ENCODE measurements at places on chromosomes 13 and 19. TPM values are rescaled to one million over a fixed set of nuclear protein-coding genes. Genes with fewer than 3 reads are reported as not detected.

Gene GNG7
- total RNA-seq, result 3.2 TPM

Gene UQCR11
- total RNA-seq, result 49.0 TPM

Gene IGSF23
- total RNA-seq, result not detected

Gene PINLYP
- 2.7 TPM for total RNA-seq

- no peak for DNase-seq
Observed at GRCh38 chr13:45737571-45738017, 35.5 kb downstream of the CBY2 start.

GRCh38 chr19:29841559-29842367 is 30.0 kb downstream of the CCNE1 start:
- peak; percentile 88 for DNase-seq

DNA sequence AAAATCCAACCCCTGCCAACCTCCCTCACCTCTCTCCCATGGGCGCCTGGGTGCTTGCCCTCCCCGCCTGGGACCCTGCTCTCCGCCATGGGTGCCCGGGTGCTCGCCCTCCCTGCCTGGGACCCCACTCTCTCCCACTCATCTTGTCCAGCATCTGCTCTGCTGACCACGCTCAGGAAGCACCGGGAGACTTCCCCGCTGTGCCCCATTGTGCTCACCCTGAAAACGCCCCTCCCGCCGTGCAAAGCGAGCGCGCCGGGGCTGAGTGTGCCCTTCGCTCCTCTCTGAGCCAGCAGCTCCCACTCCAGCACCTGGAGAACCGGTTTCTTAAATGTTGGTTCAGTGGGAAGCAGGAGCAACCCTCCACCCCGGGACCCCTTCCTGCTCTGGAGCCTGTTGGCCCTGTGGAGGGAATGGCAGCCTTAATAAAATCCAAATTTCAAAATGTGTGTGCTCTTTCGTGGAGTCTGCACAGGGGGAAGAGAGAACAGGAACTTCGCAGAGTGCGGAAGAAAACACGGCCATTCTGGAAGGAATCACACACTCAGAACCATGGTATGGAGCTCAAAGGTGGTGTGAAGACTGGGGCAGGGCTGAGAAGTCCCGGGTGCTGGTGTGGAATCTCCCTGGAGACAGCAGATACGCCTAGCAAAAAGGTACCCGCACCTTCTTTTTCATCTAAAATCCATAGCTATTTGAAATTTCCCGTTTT is 23.1 kb upstream of the CDC16 start:
- DNase-seq, result no peak

GRCh38 chr13:101017123-101017872 is 342.7 kb upstream of the TMTC4 start:
- no peak for DNase-seq

DNA sequence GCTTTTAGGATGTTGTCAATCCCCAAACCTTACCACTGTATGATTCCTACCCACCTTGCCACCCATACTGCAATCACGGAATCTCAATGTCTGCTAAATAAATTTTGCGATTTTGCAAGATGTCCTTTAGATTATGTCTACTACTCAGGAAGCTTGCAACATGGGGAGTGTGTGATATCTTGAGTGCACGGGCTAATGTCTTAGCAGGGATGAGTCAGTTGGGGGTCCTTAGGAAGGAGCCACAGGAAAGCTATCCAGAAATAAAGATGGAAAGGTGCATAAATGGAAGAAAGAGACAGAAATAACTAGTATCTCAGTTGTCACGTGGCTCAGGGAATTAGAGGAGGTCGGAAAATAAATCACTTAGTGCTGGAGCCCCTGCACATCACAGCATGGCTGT is 77.1 kb downstream of the NALCN start:
- DNase-seq, result no peak

DNA sequence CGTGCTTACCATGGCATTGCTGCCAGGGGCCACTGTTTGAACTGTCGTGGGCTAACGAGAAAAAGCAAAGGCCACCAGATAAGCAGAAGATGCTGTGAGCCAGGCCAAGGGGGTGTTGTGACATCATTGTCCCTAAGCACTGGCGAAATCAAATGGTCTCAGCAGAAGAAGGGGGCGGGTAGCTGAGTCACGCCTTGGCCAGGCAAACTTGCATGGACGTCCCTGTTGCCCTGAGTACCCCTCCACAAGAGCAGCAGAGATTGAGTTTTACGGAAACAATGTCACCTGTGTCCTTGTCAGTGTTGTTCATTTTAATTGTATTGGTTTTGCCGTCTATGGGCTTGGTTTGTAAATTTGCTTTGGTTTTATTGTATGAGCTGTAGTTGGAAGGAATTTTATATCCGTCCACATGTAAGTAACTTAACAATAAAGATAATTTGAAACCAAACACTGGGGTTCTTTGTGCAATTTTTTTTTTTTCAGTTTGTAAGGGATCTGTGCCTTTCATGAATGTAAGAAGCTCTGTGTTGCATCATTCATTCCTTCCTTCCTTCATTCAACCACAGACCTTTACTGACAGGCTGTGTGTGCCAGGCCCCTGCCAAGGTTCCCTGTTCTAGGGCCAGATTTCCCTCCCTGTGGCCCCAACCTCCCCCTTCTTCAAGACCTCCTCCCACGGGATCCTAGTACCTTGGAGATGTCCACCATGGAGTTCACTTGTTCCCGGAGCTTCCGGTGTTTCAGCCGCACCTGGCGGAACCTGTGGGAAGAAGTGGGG is 12.3 kb downstream of the KCNN4 start:
- DNase-seq, result no peak

GRCh38 chr19:3075605-3076431 is 13.5 kb upstream of the TLE5 start:
- DNase-seq, result no peak

DNA sequence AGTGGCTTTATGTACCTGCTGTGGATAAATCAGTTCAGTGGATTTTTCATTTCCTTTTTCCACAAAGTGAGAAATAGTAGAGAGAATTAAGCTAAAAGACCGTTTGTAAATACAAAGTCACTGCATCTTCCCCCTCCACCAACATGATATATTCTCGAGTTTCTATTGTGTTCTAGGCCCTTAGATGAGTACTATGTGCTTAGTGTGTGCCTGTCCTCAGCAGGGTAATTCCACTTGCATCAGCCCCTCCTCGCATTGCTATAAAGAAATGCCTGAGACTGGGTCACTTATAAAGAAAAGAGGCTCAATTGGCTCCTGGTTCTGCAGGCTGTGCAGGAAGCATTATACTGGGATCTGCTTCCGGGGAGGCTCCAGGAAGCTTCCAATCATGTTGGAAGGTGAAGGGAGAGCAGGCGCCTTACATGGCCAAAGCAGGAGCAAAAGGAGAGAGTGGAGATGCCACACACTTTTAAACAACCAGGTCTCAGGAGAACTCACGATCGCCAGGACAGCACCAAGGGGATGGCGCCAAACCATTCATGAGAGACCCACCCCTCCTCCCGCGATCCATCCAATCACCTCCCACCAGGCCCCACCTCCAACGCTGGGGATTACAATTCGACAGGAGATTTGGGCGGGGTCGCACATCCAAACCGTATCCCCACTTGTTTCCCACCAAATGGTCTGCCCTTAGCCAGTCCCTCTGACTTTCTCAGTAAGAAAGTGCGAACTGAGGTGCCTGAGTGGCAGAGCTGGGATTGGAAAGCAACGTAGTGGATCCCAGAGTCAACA is 102.3 kb upstream of the ABCC4 start:
- no peak for DNase-seq

- no peak for DNase-seq
Observed at GRCh38 chr19:50178320-50178719, 15.2 kb upstream of the IZUMO2 start.

- no peak for DNase-seq
Observed at GRCh38 chr13:87536499-87536898, 134.7 kb upstream of the SLITRK5 start.

DNA sequence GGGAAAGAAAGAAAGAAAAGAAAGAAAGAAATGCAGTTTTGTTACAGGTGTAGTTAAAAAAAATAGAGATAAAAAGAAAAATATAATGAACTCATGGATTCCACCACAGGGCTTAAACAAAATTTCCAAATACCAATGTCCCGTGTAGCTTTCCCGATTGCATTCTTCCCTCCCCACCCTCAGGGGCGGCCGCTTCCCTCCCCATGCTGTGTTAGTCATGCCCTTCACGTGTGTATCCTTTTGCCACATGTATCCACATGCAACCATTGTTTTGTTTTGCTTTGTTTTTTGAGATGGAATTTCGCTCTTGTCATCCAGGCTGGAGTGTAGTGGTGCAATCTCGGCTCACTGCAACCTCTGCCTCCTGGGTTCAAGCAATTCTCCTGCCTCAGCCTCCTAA is 3.6 kb upstream of the KMT5C start:
- DNase-seq, result no peak

- no peak for DNase-seq
Observed at GRCh38 chr13:29800687-29801086, 49.7 kb downstream of the UBL3 start.

GRCh38 chr13:27147530-27148170 is 24.0 kb downstream of the USP12 start:
- no peak for DNase-seq

GRCh38 chr13:57996717-57997116 is 365.2 kb downstream of the PCDH17 start:
- DNase-seq, result no peak

GRCh38 chr13:96935901-96936300 is 58.4 kb downstream of the OXGR1 start:
- DNase-seq, result no peak

GRCh38 chr13:94641409-94641941 is 39.8 kb downstream of the GPR180 start:
- peak; percentile 71 for DNase-seq

DNA sequence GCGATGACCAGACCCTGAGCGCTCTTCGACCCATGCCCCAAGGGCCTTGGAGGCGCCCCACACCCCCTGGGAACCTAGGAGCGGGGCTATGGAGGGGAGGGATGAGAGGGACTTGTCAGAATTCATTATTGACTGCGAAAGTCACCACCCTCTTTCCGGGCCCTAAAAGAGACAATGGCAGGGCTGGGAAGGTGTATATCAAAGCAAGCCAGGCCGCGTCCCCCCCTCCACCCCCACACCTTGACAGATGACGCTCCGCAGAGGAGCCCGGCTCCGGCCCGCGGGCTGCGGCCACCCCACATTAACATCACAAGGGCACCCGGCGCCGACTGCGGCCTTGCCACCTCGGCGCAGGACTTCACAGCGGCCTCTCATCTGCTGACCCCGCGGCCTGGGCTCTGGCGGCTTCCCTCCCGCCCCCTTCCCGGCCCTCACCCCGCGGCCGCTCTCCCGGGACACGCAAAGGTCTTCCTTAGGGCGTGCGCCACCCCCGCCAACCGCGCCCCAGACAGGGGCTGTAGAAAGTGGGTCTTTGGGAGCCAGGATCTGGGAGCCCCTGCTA is 2.4 kb downstream of the CDX2 start:
- no peak for DNase-seq

GRCh38 chr13:35484384-35484783 is 7.9 kb upstream of the MAB21L1 start:
- no peak for DNase-seq

DNA sequence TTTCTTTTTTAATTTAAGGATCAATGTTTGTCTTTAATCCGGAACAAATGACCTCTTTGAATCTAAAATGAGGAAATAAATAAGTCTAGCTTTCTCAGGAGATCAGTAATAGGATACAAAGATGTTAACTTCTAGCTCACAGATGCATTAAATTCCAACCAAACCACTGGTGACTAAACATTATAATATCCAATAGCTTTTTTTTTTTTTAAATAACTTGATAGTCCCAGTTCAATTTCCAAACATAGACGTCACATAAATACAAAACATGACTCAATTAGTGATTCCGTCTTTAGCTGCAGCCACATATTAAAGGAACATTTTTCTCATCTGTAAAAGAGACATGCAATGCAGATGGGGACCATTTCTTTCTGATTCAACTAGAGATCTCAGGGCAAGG is 390.5 kb upstream of the PCDH9 start:
- DNase-seq, result no peak

DNA sequence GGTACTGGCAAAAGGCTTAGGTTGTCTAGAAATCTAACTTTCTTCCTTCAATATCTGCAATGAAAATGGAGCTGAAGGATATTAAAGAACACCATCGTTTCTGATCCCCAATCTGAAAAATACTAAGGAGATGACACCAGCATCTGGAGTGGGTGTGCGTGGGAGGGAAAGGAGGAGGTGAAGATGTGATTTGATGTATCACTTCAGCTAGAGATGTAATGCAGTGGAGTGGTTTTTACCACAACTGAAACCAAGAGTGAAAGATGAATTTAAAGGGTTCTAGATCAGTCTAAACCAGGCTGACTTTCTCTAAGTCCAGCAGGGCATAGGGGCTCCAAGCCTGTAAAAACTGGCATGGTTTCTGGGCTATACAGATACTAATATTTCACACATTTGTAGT is 148.4 kb downstream of the AKAP11 start:
- no peak for DNase-seq

DNA sequence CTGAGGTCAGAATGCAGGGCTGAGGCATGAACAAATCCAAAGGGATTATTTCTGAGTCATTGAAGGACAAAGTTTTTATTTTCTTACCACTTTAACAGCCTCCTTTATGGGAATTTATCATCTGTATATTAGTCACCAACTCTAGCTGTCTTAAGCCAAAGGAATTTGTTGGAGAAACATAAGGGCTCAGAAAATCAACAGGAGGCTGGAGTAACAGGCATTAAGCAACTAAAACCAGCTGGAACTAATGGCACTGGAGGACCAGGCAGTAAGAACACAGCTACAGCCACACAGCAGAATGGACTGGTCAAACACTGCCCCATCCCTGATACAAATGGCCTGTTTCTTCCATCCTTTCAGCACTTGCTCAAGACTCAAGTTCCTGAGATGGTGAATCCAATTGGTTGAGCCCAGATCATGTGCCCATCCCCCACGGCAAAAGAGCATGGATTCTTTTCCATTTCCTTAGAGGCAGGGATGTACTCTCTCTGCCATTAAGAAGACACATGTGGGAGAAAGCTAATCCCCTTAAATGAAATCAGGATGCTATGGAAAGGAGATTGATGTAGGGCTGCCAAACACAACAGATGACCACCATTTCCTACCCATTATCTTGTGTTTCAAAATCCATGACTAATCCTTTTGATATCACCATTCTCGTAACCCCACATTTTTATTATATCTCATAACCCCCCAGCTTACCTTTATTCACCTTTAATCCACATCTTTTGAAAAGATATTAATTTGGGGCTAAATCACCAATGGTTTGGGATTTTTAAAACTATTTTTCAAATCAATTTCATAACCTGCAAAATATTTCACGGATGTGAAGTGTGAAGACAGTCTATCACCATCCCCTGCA is 157.0 kb upstream of the FNDC3A start:
- DNase-seq, result no peak

GRCh38 chr19:57506163-57506562 is 6.4 kb downstream of the ZNF773 start:
- DNase-seq, result no peak

DNA sequence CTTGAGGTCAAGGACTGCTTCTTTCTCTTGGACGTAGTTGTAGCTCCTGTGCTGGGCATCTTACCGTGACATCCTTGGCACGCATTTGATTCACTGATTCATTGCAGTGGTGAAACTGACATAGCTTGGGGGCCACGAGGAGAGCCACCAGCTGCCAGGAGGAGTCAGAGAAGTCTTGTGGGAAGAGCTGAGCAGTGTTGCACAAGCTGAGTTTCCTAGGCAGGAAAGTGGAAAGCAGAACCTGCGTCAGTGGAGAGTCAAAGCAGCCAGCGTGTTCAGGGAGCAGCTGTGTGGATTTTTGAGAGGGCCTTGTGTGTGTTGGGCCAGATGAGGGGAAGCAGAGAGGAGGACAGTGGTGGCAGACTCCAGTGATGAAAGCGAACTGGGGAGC is 5.3 kb upstream of the GPR183 start:
- DNase-seq, result peak; percentile 54

All from tongue (tissue), 3 donors.